RWPE1 (cell line): ENCODE measurements at places on chromosomes 11 and 22.

DNA sequence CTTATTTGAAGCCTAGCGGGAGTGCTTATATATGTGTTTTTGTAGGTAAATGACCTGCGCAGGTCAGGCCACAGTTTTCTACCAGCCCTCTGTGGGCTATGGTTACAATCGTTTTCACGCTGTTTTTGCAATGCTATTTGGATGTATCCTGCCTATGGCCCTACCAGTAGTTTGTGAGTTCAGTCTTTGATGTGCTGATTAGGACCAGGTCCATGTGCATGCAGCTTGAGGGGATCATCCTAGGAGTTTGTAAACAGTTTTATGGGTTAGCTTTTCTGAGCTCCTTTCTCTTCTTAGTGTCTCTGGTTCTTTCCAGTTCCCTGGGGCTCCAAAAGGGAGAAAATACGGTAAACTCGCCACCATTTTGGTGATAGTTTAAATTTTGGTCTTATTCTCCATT lies 142.5 kb downstream of the LDLRAD3 start:
- no peak for DNase-seq

- DNase-seq, result no peak
Observed at GRCh38 chr11:47651818-47652469, 9.6 kb upstream of the MTCH2 start.

- DNase-seq, result no peak
Observed at GRCh38 chr11:59676205-59676604, 7.4 kb upstream of the PATL1 start.

DNA sequence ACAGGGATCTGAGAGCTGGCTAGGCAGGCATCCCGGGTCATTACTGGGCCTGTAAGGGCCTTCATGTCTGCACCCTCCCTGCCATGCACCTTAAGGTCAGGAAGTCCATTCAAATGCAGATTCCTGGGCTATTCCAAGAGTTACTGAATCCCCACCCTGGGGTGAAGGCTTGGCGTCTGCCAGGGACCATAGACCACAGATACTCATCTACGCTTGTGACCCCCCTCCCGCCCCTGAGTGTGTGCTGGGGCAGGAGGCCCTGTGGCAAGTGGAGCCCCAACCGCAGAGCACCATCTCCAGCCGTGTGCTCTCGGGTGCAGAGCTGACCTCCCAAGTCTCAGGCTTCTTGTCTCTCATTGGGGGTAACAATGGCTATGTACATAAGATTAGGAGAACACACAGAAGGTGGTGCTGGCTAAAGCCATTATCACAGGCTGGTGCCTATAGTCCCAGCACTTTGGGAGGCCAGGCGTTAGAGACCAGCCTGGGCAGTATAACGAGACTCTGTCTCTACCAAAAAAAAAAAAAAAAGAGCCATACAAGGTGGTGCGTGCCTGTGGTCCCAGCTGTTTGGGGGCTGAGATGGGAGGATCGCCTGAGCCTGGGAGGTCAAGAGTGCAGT lies 19.1 kb upstream of the KCNQ1OT1 start:
- no peak for DNase-seq

DNA sequence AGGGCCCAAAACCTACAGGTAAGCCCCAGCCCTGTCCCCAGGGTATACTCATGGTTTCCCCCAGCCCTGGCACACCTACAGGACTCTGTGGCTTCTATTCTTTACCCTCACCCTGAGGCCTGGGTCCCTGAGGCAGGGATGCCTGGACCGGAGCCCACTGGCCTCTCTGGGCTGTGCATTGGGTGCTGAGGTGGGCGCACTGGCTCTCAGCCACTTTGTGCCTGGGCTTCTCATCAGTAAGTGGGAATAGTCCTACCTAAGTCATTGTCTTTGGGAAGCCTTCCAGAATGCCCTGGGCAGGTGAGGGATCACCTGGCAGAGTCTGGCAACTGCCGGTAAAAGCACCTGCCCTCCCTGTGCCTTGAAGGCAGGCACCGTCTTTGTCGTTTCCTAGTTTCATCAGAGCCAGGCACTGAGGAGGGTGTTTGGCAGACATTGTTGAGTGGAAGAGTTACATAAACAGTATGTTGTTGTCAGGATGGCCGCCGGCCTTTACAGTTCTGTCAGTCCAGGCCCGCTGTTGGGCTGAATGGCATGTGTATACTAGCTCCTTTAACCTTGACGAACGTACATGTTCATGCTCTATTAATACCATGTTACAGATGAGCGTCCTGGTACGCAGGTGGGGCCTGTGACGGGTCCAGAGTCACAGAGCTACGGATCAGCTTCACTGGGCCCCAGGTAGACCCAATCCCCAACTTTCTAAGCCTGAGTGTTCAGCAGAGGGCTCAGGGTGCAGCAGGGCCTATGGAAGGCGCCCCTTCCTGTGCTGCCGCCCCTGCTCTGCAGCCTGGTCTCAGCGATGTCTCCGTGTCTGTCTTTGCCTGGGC lies 23.0 kb downstream of the SHANK3 start:
- no peak for DNase-seq

DNA sequence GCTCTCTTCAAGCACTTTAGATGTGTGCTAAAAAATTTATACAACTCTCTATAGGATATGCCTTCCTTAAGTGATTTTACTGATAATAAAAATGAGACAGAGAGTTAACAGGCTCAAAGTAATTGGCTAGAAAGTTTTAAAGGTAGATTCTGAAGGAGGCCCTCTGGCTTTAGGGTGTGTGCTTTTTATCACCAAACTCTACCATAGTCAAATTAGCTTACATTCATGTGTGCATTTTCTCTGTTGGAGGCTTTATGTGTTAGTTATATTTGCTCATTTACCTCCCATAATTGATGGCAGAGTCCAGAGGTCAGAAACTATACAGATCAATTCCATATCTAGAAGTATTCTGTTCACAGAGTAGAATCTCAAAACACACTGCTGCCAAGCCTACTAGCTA lies 317.5 kb downstream of the JRKL start:
- no peak for DNase-seq

GRCh38 chr11:62830904-62831519 lies 839 bp downstream of the STX5 start:
- DNase-seq, result no peak
